ENCODE measurements at places on chromosomes 6 and 20. TPM values are rescaled to one million over a fixed set of nuclear protein-coding genes. Genes with fewer than 3 reads are reported as not detected.

DSP gene
- 5.2 TPM for total RNA-seq

SMOC2 gene
- total RNA-seq, result 45.8 TPM

SMIM28 gene
- total RNA-seq, result 0.50 TPM

CPXM1 gene
- 0.17 TPM for total RNA-seq

MAP3K5 gene
- total RNA-seq, result 24.1 TPM

FABP7 gene
- not detected for total RNA-seq

PM20D2 gene
- total RNA-seq, result 14.5 TPM

GINS1 gene
- 0.33 TPM for total RNA-seq

STMND1 gene
- not detected for total RNA-seq

CDH26 gene
- total RNA-seq, result 1.3 TPM

BMP6 gene
- total RNA-seq, result 5.1 TPM

SGK2 gene
- not detected for total RNA-seq

HLA-DOB gene
- total RNA-seq, result 0.19 TPM

Measured in esophagus muscularis mucosa (tissue), 4 donors.